ENCODE measurements at places on chromosomes 11 and 22.

- no peak for DNase-seq
Observed at GRCh38 chr11:72786305-72787215, 7.3 kb downstream of the STARD10 start.

GRCh38 chr11:36385121-36385970 is 89.3 kb downstream of the PRR5L start:
- DNase-seq = no peak

- no peak for DNase-seq
Observed at GRCh38 chr11:1462698-1462975, 23.9 kb downstream of the MOB2 start.

DNA sequence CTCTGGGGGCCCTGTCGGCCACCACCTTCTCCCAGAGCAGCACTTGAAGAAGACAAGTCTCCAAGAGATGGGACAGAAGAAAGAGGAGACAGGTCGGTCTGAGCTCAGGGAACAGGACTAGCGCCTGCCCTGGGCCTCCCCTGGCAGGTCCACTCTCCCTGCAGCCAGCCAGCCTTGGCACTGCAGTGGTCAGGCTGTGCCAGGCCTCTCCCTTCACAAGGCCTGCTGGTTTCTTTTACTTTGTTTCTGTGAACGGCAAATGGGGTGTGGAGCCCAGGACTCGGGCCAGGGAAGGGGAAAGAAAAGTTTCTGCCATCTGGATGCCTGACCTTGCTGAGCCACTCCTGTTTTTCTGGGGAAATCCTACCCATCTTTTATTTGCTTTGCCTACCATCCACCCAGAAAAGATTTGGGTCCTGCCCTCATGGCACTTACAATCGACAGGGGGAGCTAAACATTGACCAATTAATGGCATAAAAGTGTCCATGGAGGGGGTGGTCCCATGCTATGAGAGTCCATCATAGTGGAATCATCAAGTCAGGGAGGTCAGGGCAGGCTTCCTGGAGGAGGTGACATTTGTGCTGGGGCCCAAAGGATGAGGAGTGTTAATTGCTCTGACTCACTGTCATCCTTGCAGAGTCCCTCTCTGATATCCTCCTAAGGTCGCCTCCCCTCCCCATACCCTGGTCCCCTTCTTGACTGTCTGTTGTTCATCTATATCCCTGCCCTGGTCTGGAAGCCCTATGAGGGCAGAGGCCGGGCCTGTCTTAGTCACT is 65.2 kb downstream of the NFAM1 start:
- DNase-seq = no peak

- DNase-seq = no peak
Observed at GRCh38 chr11:12723421-12724300, 49.4 kb downstream of the TEAD1 start.

- DNase-seq = no peak
Observed at GRCh38 chr22:28171712-28172111, 252.7 kb upstream of the PITPNB start.

DNA sequence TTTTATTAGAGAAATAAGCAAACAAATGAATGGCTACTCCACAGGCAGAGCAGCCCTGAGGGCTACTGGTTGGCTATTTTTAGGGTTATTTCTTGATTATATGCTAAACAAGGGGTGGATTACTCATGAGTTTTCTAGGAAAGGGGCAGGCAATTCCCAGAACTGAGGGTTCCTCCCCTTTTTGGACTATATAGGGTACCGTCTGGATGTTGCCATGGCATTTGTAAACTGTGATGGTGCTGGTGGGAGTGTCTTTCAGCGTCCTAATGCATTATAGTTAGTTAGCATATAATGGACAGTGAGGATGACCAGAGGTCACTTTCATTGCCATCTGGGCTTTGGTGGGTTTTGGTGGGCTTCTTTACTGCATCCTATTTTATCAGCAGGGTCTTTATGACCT is 19.2 kb downstream of the SLC22A6 start:
- DNase-seq = no peak

- DNase-seq = no peak
Observed at GRCh38 chr11:45901626-45902025, 5.4 kb downstream of the FREY1 start.

DNA sequence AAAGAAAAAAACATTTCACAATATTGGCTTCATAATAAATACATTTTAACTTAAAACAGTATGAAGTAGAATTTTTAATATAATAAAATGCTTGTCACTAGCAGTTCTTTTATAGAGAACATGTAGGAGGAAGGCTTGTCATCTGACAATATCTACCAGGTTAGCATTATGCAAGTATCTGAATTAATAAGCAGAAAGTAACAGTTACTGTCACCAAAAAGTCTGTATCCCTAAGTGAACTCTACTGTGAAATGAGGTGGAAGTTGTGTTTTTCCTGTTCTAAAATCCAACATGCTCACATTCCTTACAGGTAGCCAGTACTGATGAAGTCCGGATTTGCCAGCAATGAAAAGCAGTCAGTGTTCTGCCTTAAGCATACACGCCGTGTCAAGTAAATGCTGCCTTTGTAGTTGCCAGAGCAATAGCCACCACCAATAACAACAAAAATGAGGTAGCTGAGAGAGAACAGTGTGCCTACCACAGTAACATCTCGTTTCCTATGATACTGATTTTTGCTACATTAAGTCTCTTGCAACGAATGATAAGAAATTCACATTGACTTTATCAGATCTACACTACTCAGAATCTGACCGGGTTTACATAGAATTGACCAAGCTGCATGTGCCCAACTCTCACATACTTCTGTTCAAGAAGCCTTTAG is 95.5 kb downstream of the SIK3 start:
- no peak for DNase-seq

DNA sequence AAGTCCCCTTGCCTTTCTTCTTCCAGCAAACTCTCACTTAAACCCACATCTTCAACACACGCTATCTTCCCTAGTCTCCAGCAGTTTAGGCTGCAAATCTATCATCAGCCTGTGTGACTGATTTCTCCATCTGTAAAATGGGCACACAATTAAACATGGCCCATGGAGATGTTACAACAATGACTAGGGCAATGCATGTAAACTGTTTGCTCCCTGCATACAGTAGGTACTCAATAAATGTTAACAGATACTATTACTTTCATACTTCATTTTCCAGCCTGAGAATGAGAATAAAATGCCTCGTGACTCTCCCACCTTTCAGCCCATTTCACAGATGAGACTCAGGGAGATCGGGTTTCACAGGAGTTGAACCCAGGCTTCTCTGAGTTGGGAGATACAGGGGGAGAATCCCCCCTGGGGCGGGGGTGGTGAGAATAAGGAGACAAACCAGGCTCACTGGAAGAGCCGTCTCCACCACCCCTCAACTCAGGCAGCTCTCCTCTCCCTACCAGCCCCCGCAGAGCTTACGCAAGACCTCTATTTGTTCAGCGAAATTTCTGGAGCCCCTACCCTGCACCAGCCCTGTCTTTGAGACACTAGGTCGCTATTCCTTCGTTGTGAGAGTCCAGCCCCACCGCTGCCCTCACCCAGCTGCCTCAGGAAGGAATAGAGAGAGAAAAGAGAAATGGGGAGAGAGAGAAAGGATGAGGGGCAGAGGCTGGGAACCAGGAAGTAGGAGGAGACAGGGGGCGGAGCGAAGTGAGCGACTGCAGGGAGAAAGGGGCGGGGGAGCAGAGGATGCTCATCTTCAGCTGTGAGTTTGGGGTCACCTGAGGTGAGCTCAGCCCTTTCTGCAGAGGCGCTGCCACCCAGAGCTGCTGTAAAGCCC is 42.1 kb upstream of the KLHL35 start:
- DNase-seq = peak; percentile 33

DNA sequence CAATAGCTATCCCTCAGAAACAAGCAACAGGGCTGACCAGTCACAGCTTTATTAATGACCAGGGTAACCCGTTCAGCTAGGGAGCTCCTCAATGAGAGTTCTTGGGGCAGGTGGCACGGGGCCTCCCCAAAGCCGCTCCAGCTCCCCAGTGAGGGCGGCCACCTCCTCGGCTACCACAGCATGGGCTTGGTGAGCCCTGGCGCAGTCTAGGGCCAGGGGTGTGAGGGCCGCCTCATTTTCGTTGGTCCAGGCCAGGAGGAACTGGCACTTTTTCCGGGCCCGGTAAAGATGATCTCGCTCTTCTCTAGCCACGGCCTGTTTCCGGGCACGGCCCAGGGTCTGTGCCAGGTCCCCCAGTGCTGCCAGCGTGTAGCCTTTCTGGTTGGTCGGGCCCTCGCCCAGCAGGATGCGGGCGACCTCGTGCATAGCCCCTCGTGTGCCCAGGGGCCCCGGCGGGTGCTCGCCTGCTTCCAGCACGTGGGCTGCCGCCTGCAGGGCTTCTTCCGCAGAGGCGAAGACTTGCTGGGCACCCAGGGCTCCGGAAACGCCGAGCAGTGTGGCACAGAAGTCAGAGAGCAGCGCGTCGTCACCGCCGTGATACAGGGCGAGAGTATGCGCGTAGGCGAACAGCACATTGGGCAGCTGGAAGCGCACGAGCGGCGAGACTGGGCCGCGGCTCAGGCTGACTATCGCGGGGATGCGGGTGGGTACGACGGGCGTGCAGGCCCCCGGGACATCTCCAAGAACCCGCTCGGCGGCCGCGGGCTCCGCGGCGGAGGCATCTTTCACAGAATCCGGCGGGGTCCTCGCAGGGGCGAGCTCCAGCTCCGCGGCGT is 913 bp downstream of the ZNHIT2 start:
- DNase-seq = peak; percentile 58

DNA sequence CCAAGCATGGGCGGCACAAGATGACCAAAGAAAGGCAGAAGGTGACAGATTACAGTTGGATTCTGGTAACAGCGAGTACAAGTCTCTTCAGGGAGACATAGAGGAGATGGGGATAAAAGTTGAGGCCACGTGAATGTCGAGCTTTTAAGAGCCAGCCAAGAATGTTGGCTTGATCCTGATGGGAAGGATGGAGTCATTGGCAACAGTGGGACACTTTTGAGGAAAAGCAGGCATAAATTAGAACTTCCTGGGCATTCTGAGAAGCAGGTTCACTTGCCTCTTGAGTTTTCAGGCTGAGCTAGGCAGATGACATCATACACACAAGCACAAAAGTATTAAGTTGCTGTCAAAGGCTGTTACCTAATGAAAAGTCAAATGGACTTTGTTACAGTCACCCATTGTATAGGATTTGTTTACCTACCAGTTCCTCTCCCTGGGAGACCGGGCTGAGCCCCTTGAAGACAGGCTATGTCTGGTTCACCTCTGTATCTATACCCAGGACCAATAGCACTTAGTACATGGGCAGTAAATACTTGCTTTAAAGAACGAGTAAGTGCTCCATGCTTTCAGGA is 41.1 kb downstream of the TNRC6B start:
- no peak for DNase-seq

GRCh38 chr11:9887472-9887871 is 223.6 kb downstream of the SWAP70 start:
- no peak for DNase-seq

GRCh38 chr11:61588728-61589191 is 7.9 kb upstream of the SYT7 start:
- DNase-seq = peak; percentile 9

DNA sequence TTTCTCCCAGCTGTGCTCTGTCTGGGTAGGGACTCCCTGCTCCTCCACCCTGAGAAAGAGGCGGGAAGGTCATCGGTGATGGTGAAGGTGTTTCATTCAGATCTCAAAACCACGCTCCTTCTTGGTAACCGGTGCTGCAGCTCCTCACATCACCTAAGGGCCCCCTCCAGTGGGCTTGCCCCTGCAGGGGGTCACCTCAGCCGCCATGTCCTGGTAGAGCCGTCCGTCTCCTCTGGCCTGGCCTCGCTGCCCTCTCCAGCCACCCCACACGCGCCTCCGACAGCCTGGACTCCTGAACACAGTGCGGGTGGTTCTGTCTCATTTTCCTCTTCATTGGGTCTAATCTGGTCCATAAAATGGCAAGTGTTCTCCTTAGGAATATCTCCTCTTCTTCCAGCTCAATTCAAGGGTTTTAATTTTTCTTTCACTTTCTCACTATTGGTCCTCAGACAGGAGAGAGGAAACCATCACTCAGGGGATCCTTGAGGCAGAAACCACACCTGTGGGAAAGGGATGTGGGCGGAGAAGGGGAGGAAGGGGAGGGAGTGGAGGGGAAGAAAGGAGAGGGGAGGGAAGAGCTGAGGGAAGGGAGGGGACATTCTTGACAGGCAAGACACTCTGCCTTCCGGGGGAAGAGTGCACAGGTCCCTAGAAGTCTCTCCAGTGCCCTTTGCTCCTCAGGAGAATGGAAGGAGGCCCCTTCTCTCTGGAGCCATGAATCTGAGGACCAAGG is 1338.4 kb downstream of the TBC1D22A start:
- no peak for DNase-seq

- DNase-seq = no peak
Observed at GRCh38 chr11:24391167-24391566, 105.7 kb upstream of the LUZP2 start.

DNA sequence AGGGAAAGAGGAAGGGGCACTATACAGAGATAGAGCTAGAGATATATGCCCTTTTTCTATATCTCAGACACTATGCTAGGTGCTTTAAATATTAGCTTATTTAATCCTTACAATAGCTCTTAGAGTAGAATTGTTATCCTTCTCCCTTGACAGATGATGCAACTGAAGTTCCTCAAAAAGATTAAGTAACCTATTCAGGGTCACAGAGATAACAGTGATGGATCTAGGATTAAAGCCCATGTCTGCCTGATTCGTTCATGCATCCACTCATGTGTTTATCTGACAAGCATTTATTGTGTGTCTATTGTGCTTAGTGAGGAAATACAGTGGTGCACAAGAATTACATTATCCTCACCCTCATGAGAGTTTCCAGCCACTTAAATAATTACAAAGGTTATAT is 8.7 kb downstream of the CCDC83 start:
- DNase-seq = no peak

DNA sequence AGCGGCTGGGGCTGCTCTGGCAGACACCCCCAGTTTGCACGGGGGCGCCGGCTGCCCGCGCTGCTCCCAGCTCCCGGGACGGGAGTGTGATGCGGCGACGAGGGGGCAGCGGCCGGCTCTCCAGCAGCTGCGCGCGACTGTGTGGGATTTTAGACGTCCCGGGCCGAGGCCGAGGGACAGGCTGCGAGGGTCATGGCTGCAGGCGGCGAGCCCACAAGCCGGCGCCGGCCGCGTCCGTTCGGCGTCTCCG is 159 bp downstream of the FZD4 start:
- DNase-seq = no peak

- DNase-seq = peak; percentile 24
Observed at GRCh38 chr11:16738947-16739815, 734 bp downstream of the C11orf58 start.

DNA sequence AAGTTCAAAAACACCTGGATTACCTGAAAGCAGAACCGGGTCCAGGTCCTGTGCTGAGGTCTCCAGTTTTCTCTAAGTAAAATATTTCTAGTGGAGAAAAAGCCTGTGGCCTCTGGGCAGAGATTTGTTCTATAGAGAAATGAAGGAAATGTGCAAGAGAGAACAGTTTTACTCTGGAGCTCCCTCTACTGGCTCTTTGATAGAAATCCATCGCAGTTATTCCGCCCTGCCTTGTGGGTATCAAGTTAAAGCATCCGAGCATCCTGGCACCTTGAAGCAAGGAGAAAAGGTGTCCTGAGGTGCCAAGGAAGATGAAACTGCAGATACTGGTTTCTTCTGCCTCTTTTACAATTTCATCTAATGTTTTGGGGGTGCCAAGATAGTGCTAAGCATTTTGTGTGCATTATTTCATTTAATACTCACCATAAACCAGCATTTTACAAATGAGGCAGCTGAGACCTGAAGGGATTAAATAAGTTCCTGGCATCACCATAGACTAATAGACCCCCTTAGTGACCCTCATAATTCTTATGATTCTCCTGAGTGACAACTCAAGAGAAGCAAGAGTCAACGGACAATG is 113.1 kb upstream of the HSD17B12 start:
- DNase-seq = no peak
